ENCODE measurements at places on chromosomes 4 and X.

DNA sequence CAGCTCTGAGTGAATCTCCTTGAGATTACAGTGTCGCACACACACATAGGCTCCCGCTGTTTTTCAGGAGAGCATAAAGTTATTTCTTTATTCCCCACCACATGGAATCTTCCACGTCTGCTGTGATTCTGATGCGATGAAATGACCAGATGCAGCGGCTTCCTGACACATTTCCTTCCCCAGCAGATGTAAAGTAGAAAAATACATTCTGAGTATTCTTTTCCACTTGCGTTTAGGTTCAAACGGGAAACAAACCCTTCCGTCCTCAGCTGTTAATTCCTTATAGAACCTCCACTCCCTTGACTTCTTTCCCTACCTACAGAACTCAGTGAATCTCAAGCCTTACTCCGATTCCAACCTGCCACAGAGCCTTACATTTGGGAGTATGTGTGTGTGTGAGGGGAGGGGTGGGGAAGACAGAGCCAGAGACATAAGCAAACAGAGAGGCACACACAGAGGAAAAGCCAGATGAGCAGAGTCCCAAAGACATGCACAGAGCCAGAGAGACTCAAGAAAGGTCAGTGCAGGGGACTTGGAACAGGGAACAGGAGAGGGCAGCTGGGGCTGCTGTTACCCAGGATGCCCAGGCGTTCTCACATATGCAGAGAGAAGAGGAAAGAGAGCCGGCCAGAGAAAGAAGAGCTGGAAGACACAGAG, 47.3 kb downstream of the SETD7 start:
- no peak for DNase-seq

- DNase-seq: no peak
Measured at GRCh38 chr4:36392024-36392423, 110.6 kb downstream of the DTHD1 start.

DNA sequence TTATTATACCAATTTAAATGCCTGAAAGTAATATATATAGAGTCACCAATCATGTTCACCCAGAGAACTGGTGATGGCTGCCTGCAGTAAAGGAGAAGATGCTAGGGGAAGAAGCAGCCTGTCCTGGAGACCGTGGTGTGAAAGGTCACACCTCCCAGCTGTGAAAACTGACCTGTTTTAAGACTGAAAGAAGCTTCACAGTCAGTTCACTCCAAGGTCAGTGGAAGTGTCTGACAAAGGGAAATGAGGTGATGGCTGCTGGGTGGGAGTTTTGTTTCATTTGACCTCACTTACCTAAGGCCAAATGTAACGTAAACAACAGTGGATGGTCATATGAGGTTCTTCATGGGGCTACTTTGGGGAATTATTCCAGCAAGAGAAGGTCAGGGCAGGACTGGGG, 352.1 kb upstream of the GATB start:
- no peak for DNase-seq

DNA sequence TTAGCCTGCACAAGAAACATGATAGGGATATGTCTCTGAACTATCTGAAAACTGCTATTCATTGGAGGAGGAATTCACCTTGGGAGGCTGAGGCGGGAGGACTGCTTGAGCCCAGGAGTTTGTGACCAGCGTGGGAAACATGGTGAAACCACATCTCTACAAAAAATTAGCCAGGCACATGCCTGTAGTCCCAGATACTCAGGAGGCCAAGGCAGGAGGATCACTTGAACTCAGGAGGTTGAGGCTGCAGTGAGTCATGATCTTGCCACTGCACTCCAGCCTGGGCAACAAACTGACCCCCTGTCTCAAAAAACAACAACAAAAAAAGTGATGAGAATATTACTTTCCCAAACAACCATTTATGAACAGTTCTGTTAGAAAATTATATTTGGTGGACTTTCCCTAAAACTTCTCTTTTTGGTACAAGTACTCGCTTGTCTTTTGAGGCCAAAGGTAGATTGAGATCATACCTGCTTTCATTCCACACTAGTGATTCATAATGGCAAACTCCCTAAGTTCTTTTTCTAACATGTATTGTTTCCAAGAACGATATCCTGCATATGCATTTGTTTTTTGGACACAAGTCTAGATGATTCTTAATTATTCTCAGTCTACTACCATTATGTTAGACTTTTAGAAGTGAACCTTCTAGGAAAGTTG, 33.4 kb downstream of the METTL14 start:
- DNase-seq: no peak

- DNase-seq: no peak
Measured at GRCh38 chr4:172050911-172051310, 237.7 kb downstream of the GALNTL6 start.

GRCh38 chr4:155795991-155796390, 37.2 kb downstream of the GUCY1B1 start:
- no peak for DNase-seq

DNA sequence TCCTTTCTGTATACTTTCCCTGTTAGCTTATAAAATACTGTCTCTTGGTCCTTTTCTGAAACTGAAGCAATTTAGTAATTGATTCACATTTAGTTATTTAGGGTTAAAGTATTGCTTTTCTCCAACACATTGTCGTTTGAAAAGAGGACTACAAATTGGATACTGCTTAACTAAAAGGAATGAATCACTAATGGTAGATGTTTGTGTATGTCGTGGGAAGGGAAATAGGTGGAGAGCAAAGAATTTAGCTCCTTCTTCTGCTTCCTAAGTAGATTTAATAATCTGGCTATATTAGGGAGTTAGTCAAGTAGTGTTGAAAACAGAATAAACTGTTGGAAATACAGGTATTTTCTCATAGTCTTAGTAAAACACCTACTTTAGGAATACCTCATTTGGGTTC, 27.9 kb downstream of the SLAIN2 start:
- DNase-seq: no peak

GRCh38 chr4:76607266-76607799, 172.3 kb downstream of the SHROOM3 start:
- no peak for DNase-seq
